ENCODE measurements at places on chromosomes 3 and 15.

DNA sequence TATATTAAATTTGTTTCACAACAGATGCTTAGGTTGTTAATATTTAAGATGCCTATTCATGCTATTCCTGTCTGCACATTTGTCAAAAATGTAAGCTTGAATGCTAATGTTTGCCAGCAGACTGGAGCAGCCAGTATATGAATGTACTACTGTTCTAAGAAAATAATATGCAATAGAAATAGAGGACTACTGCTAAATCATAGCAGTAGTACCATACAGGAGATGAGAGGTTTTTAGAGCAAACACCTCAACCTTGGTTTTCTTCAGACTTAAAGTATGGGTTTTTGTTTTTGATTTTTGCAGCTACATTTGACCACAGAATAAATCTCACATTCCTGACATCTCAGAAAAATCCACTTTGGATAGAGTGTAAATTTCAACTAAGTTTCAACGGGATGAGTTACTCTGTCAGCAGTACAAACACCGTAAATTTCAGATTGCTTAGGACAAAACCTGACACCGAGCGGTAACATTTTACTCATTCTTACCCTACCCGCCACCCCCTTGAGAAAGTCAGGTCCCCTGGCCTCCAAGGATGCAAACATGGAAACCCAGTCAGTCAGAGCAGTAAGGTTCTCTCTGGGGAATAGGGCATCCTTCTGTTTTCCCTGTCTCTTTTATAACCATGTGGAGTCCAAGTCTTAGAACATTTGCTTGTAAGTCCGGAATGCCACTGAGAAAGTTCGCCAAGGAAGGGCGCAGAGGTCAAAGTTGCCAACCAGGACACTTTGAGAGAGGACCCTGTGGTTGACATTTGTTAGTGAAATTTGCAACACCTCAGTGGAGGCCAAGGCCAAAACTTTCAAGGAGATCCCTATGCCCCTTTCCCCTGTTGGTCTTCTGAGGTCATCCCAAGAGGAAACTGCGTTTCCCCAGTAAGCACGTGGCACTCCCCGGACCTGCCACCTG, 17.9 kb upstream of the SATB1 start:
- no peak for DNase-seq

- DNase-seq = peak; percentile 19
These were observed 293.3 kb downstream of the MEX3B start for GRCh38 chr15:81752546-81752942.

- no peak for DNase-seq
These were observed 170.8 kb upstream of the BCL6 start for GRCh38 chr3:187916072-187916471.

- no peak for DNase-seq
These were observed 180.2 kb downstream of the VPS13C start for GRCh38 chr15:61880084-61880483.

- DNase-seq = no peak
These were observed 53.0 kb downstream of the SUCLG2 start for GRCh38 chr3:67601385-67601784.

GRCh38 chr3:23743141-23743784, 62.5 kb upstream of the UBE2E1 start:
- DNase-seq = peak; percentile 60

DNA sequence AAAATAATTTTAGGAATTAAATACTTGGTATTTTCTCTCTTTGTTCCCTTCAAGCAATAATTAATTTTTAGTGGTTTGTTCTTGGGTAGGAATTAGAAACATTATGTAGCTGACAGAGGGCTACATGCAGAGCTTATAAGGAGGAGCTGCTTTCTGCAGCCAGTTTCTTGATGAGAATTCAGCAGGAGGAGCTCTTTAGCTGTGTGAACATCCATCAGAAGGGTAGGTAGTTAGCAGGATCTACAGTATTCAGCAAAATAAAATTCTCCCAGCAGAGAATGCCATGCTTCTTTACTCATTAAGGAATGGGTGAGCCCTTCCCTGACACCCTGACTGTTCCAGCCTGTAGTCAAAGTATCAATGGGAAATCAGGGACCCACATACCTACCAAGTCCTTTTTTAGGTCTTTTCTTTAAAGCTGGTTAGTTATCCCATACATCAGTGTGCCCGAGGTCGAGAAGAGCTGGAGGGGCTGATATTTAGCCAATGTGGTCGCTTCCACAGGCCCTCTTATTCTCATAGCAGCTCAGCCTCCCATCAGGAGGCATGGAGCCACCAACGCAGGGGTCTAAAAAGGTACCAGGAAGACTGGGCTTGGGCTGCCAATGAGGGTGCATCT, 54.0 kb downstream of the KCNAB1 start:
- no peak for DNase-seq

DNA sequence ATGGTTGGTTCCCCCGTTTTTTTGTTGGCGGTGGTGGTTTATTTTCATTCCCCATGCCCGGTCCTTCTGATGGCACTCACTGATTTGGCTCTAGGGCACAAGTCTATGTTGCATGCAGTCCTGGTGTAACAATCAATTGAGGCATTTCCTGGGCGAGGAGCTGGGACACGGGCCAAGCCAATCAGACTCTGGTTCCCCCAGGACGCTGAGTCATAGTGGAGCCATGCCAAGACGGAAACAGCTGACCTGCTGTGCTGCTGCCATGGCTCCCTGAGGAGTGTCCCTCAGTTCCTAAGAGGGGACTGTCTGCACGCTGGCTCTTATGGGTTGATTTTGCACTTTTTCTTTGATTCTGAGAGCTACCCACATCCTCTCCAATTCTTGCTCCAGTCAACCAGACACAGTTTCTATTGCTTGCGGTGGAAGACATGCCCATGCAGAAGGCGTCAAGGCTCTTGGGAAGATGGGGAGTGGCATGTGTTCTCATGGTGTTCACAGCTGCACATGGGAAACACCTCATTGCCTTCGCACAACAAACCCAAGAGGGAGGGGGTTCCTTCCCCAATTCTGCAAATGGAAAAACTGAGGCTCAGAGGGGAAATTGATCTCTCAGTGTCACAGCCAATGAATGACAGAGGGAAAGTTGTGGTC, 28.3 kb upstream of the ALDH1L1 start:
- DNase-seq = no peak

GRCh38 chr3:160874736-160875135, 118.7 kb downstream of the PPM1L start:
- DNase-seq = no peak

GRCh38 chr15:55954862-55955605, 38.4 kb downstream of the NEDD4 start:
- no peak for DNase-seq

- DNase-seq = no peak
These were observed 10.7 kb downstream of the COPB2 start for GRCh38 chr3:139378587-139379241.
